ENCODE measurements at places on chromosomes 2 and 18.

DNA sequence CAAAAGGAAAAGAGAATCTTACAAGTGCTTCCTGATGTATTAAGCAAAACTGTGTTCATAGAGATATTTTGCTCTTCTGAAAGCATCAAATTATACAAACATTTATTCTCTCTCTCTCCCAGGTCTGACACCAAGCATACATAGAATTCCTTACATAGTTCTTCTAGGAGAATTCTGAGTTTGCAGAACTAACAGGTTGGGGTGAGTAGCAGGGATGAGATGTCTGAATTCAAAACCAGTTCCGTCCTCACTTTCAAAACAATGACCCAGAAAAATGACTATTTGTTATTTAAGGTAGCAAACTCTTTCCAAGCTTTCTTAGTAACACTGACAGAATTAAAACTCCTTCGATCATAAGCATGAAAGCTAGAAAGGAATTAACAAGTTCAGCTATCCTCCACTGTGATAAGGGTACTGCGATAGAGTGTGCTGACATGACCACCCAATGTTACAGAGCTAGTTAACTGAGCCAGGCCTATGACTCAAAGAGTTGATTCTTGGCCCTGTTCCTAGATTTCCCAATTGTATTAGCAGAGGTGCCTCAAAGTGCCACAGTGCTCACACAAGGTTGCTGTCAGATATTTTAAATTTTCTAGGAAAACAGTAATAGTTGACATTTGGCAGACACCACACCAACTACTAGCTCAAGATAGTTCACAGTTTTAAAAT is 85.8 kb upstream of the SETBP1 start:
- DNase-seq, result no peak

- DNase-seq, result no peak
These were observed 1.7 kb upstream of the MSGN1 start for GRCh38 chr2:17814601-17815000.

- DNase-seq, result no peak
These were observed 46.5 kb downstream of the PTGR3 start for GRCh38 chr18:75162467-75162866.

DNA sequence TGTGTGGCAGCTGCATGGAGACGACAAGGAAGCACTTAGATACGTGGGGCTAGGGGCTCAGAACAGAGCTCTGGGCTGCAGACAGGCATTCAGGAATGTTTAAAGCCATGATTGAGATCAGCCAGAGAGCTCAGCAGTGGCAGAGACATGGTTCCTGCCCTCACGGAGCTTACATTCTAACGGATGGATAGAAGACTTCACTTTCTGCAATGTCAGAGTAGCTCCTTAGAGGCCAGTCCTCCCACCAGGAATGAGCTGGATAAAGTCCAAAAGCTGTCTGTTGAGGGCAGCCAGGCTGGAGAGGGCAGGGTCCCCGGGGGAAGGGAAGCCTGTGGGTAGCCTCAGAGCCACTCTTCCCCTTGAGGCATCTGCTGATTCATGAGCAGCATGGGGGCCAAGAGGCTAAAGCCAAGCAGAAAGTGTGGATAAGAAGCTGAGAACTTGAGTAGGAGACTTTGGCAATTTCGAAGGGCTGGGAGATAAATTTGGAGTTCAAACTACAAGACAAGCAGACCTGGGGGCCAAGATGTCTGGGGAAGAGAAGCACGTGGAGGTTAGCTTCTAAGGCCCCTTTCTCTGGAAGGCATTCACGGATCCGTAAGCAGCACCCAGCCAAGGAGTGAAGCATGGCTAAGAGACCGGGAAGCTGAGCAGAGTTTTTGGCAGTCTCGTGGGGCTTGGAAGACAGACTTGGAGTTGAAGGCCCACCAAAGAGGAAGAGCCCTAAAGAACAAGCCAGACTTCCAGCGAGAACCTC is 9.7 kb upstream of the CIB4 start:
- no peak for DNase-seq

- no peak for DNase-seq
These were observed 114.1 kb downstream of the BCL11A start for GRCh38 chr2:60439219-60439974.

DNA sequence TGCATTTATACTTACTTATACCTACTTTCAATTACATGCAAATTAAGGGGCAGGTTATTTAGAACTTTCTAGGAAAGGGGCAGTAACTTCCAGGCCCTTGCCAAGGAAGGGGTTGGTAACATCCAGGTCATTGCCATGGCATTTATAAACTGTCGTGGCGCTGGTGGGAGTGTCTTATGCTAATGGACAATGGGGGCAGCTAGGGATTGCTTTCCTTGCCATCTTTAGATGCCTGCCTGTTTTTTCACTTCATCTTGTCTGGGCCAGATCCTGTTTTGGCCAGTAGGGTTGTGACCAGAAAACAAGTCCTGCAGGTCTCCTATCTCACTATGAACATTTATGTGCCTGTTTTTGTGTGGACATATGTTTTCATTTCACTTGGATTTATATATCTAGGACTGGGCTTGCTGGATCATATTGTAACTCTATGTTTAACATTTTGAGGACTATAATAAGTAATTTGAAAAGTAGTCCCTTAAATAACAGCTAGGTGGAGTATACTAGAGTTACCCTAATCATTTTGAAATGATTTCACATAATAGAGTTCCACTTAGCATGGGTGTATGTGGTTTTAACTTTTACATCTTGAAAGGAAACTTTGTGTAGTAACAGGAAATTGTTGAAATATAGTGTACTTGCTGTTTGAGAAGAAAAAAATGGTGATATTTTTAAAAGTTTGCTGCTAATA is 56.1 kb downstream of the LCLAT1 start:
- no peak for DNase-seq

DNA sequence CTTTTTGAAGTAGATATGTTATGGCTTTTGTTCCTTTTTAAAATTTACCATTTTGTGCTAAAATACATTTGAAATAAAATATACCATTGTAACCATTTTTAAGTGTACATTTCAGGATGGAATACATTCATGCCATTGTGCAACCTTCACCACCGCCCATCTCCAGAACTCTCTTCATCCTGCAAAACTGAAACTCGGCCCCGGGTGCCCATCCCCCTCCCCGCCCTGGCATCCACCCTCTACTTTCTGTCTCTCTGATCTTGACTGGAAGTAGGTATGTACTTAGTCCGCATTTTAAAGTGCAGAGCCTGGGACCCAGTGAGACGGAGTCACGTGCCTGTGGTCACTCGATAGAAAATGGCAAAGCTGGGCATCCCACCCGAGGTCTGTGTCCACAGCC is 45.6 kb downstream of the DIPK1C start:
- DNase-seq, result no peak

All from HTR-8/SVneo (cell line).